Adrenal gland (tissue), 19 donors: ENCODE measurements at places on chromosomes 16 and 17. TPM values are rescaled to one million over a fixed set of nuclear protein-coding genes. Genes with fewer than 3 reads are reported as not detected.
A peak's percentile ranks its signal among the peaks of the same experiment; 100 is the strongest.

Gene RSKR
- total RNA-seq = 1.1 TPM

DNA sequence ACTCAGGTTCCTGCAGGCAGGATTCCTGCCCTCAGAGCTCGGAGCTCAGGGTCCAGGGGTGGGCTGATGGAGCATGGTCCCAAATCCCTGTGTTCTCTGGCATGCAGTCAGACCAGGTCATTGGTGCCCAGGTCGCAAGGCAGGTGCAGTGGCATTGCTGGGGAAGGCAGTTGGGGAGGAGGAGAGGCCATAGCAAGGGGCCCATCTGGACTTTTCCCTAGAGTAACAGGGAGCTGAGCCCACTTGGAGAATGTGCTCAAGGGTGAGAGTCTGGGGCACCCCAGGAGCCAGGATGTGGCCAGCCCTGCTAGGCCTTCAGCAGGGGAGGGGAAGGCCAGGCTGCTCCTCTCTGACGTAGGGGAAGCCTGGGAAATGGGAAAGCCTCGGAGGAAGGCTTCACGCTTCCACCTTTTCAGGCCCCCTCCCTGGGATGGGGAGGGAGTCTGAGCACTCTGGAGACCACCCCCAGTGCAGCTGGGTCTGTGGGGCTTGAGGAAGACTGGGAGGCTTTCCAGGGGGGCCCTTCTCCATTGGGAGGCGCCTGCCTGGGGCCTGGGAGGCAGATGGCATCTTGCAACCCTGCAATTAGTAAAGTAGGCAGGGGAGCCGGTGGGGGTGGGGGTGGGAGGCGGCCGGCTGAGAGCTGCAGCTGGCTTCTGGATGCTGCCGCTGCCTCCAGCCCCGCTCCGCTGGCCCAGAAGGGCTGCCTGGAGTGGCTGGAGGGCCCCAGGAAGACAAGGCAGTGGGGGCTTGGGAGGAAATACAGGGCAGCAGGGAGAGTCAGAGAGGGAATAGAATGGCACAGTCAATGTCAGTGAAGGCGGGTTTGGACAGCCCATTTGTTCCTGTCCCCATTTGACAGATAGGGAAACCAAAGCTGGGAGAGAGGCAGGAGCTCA is 21.1 kb upstream of the DOK4 start:
- H3K4me3 ChIP-seq = no peak overlapping the region
- H3K27ac ChIP-seq = no peak overlapping the region
- H3K36me3 ChIP-seq = no peaks in the 10 kb centered on the region

DNA sequence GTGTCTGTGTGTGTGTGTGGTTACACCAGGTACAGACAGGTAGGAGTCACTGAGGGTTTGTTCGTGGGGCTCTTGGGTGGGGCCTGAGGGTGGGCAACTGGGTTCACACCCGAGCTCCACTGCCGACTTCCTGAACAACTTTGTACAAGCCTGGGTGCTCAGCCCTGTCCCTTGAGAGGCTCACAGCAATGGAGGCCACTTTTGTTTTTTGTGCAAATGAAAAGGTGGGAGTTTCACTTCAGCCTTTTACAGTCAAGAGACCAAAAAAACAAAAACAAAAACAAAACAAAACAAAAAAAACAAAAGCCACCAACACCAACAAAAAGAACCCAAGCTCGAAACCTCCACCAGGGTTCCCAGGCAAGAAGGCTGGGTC is 2.4 kb downstream of the RHBDF2 start:
- peak overlapping the region; percentile 95 for H3K27ac ChIP-seq
- DNase-seq = no peak
- H3K4me3 ChIP-seq = no peak overlapping the region
- no peaks in the 10 kb centered on the region for H3K27me3 ChIP-seq
- H3K36me3 ChIP-seq = no peaks in the 10 kb centered on the region
- H3K4me1 ChIP-seq = peaks cover 39% of the 10 kb centered on the region

Gene CDH8
- not detected for total RNA-seq

- peak overlapping the region; percentile 71 for H3K4me3 ChIP-seq
- H3K27ac ChIP-seq = no peak overlapping the region
- DNase-seq = peak; percentile 76
- H3K27me3 ChIP-seq = no peaks in the 10 kb centered on the region
- no peaks in the 10 kb centered on the region for H3K36me3 ChIP-seq
Measured at GRCh38 chr17:17725011-17725751, 43.9 kb downstream of the RAI1 start.

GRCh38 chr17:283911-284675 is 68.5 kb downstream of the RPH3AL start:
- H3K36me3 ChIP-seq = no peaks in the 10 kb centered on the region
- H3K4me1 ChIP-seq = no peaks in the 10 kb centered on the region
- H3K4me3 ChIP-seq = no peak overlapping the region
- no peaks in the 10 kb centered on the region for H3K27me3 ChIP-seq
- DNase-seq = peak; percentile 10
- no peak overlapping the region for H3K27ac ChIP-seq

Gene TBC1D26
- total RNA-seq = not detected

Gene C16orf54
- total RNA-seq = 0.97 TPM

DNA sequence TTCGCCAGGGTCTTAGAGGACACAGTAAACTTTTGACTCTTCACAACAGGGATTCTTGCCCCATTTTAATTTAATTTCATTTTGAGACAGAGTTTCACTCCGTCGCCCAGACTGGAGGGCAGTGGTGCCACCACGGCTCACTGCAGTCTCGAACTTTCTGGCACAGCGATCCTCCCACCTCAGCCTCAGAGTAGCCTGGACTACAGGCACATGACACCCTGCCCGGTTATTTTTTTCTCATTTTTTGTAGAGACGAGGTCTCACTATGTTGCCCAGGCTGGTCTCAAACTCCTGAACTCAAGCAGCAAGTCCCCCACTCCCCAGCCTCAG is 329 bp upstream of the NLE1 start:
- H3K27ac ChIP-seq = no peak overlapping the region
- no peaks in the 10 kb centered on the region for H3K27me3 ChIP-seq
- DNase-seq = no peak
- peaks cover 6% of the 10 kb centered on the region for H3K4me1 ChIP-seq
- peaks cover 18% of the 10 kb centered on the region for H3K36me3 ChIP-seq

DNA sequence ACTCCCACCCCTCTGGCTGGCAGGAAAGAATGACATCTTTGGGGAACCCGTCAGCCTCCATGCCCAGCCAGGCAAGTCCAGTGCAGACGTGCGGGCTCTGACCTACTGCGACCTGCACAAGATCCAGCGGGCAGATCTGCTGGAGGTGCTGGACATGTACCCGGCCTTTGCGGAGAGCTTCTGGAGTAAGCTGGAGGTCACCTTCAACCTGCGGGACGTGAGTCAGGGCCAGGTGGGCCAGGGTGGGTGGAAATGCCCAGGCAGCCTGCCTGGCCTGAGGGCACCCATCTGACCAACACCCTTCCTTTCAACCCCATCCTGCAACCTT is 8.1 kb upstream of the DCAF7 start:
- H3K27ac ChIP-seq = no peak overlapping the region
- no peak for DNase-seq

DNA sequence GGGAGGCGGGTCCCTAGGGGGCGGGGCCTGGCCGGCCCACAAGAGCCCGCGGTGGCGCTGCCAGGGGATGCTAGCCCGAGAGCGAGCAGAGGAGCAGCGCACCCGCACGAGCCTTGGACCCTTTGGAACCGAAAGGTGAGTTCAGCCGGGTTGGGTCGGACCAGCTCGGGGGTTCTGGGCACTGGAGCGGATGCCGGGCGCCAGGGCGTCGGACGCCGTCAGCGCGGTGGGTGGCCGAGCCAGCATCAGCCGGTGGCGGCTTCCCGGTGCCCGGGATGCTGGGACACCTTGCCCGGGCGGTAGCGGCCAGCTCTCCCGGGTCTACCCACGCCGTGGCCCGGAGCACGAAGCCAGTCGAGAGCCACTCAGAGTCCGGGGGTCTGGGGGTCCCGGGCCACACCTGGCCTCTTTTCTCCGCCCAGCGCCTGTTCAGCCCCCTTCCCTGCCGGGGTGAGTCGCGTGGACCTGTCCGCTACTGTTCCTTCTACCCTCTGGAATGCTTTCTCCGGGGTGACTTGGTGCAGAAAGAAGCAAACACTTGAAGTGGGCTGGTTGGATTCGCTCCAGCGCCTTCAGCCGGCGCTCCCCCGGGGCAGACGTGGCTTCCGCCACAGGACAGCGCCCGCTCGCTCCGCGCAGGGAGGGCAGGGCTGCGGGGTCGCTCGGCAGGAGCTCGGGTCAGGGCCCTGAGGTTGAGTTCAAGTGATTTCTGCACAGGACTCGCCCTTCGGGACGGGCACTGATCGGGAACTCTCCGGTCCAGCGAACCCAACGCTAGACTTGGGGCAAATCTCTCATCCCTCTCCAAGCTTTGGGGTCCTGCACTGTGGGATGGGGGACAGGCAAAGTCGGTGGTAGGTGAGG is at the start of gene SCNN1G:
Gene SCNN1G, plus strand, starts transcription at position 67 of the 864 bp plus-strand sequence. CDS start 3,527 bp downstream, outside the sequence.
- peaks cover 13% of the 10 kb centered on the region for H3K4me1 ChIP-seq
